HFFc6 (cell line): ENCODE measurements at places on chromosomes 4 and X.

DNA sequence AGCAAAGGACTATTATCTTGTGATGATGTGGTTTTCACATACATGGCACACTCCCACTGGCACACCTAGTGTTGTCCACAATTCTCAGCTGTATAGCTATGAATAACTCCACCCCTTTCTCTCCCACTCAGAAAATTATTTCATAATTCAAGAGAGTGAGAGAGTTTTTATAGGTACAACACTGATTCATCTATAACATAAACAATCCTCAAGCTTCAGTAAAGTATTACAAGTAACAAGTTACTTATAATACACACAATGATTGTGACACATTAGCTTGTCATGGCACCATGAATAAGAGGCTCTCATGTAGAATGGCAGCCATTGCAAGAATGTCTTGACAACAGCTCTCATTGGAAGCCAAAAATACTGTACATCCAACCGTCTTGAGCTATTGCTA, 43.9 kb downstream of the RAB40A start:
- peak; percentile 1 for DNase-seq

DNA sequence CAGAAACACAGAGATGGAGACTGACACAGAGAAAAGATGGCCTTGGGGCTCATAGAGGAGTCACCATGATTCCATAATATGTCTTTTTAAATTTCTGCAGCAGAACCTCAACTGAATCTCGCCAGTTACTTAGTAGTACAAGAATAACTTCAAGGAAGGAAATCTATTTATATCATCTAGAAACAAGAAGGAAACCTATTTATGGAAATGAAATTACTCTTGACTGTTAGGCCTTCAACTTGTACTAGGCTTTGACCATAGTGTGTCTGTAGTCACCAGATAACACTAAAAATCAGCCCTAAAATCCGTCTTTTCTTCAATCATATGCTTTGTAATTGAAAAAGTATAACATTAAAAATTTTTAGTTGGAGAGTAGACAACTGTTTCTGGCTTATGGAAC, 740.4 kb downstream of the TRIML1 start:
- no peak for DNase-seq

GRCh38 chr4:128564081-128564630, 245.3 kb upstream of the JADE1 start:
- DNase-seq = no peak

DNA sequence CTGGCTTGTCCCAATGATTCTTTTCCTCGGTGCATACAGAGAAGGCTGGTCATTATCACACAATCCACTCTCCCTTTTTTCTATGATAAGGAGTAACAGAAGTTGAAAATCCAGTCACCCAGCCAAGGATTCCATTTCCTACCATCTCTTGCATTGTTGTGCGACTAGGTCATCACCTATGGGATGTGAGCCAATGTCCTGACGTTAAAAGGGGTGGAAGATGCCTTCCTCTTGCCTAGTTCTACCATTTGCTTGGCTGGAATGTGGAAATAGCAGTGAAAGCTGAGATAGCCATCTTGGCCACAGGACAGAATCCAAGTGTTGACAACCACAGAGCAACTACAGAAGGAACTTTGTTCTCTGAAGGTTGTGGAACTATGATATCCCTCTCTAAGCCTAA, 132.2 kb upstream of the KIT start:
- peak; percentile 96 for DNase-seq

DNA sequence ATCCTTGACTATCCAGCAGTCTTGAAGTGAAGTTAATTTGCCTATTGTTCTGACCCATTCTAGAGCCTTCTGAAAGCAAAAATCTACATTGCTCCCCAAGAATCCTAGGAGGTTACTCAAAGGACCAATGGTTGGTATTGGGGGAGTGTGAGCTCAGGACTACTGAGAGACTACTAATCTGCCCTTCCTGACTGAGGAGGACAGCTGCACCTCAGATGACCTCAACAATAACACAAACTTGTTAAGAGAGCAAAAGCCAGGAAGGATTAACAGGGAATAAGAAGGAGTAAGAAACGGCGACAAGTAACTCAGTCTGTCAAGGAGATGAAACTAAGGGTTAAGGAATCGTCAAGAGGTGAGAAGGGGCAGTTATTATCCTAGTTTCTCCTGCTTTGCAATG, 43.4 kb downstream of the IDS start:
- no peak for DNase-seq

GRCh38 chr4:173500841-173501591, 29.0 kb downstream of the HAND2 start:
- DNase-seq = no peak

DNA sequence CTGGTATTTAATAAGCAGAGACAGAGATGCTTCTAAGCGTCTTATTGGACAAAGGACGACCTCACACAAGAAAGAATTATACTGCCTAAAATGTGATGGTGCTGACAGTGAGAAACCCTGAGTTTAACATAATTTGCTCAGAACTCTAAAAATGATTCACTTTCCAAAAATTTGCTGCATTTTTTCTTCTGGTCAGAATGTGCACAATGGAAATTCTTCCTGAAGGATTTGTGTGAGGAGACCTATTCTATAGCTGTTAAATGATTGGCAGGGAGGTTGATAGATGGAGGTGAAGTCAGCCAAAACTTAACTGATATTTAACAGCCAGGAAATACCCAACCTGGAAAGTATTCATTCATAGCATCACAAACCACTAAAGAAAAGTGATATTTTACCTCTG, 1.7 kb downstream of the MAGEC3 start:
- DNase-seq = peak; percentile 0

- DNase-seq = no peak
Measured at GRCh38 chr4:21656832-21657231, 291.7 kb downstream of the KCNIP4 start.

- peak; percentile 46 for DNase-seq
Measured at GRCh38 chr4:169249214-169249973, 21.4 kb downstream of the SH3RF1 start.

DNA sequence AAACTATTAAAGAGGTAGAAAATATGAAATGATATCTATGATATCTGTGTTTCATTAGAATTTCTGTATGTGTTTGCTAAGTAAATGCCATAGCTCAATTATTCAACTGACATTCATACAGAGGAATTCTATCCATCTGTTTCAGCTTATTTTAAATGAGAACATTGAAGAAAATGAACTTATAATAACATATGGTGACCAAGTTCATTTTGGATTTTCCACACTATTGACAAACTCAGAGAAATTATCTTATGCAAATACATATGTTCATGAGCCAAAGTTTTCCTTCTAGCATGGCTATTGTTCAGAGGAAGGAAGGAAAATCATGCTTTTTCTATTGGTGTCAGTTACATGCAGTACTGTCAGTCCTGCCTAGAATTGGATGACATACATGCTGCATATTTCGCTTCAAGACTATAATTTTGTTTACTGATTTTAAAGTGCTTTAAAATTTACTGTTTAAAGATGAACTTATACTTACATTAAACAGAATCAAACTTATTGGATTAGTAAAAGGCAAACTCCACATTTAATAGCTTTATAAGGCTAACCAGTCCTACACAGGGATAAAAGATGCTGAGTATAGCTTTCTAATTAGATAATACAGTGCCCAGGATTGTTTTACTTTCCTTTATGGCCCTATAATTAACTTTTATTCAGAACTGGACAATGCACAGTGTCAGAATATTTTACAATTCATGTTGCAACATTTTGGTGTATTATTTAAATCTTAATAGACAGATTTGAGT, 646.2 kb downstream of the TRAM1L1 start:
- no peak for DNase-seq

GRCh38 chrX:135484641-135485289, 35.7 kb upstream of the INTS6L start:
- DNase-seq = peak; percentile 48

DNA sequence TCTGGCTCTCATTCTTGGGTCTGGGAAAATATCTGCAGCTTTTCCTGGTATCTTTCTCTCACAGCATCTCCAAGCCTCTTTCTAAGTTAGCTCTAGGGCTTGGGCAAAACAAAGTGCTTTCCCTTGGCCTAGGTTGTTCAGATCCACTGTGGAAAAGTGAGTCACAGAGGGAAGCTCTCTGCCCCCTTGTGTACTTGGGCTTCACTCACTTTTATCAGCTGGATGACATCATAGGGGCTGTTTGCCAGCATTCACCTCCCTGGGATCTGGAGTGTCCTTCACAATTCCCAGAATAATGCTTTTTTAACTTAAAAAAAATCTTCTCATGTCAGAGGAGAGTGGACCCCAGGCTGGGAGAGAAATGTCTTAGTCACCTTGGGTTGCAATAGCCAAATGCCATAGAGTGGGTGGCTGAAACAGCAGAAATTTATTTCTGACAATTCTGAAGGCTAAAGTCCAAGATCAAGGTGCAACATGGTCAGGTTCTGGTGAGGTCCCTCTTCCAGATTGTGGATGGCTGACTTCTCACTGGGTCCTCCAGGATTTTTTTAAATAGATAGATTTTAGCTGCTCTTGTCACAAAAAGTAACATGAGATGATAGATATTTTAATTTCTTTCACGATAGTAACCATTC, 247.8 kb downstream of the SH2D1A start:
- no peak for DNase-seq

GRCh38 chr4:156764145-156764544, 207.5 kb downstream of the PDGFC start:
- DNase-seq = peak; percentile 44

DNA sequence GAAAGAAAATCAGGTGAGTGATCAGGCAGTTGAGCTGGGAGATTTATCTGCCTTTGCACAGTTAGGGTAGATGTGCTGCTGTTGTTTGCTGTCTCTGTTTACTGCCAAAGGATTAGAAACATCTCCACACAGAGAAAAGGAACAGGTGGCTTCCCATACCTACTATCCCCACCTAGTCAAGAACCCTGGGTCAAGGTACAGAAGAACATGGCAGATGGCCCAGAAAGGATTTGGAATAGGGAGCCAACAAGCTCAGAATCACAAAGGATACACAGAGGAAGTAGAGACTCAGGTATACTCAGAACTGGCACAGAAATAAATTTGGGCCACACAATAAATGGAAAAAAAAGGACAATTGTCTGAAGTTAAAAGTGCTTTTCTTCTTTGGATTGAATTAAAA, 64.3 kb downstream of the TIGD2 start:
- no peak for DNase-seq

- DNase-seq = peak; percentile 55
Measured at GRCh38 chr4:18593297-18594002, 571.9 kb upstream of the LCORL start.

DNA sequence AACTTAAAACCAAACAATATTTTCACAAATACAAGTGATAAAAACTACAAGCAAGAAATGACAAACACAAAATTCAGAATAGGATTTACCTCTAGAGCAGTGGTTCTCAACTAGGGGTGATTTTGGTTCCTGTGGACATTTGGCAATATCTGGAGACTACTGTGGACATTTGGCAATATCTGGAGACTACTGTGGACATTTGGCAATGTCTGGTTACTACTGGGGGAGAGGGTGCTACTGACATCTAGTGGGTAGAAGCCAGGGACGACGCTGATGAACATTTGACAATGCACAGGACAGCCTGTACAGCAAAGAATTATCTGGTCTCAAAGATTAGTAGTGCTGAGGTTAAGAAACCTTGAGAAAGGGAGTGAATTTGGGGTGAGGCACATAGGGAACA, 169.8 kb downstream of the CLCN4 start:
- no peak for DNase-seq

DNA sequence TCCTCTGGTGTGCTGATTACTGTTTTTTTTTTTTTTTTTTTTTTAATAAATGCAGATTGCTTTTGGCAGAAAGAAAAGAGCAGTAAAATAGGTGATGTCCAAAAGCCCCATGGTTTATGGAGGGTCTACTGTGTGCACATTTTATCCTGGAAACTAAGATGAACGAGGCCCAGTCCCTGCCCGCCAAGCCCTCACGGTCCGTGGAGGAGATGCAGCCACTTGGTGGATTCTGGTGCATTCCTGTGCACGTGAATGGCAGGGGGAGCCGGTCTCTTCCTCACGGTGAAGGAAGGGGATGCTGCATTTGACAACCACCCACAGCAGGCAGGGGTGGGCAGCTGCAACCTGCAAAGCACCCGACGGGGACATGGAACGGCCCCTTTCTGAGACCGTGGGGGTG, 100.2 kb upstream of the AFAP1 start:
- no peak for DNase-seq

DNA sequence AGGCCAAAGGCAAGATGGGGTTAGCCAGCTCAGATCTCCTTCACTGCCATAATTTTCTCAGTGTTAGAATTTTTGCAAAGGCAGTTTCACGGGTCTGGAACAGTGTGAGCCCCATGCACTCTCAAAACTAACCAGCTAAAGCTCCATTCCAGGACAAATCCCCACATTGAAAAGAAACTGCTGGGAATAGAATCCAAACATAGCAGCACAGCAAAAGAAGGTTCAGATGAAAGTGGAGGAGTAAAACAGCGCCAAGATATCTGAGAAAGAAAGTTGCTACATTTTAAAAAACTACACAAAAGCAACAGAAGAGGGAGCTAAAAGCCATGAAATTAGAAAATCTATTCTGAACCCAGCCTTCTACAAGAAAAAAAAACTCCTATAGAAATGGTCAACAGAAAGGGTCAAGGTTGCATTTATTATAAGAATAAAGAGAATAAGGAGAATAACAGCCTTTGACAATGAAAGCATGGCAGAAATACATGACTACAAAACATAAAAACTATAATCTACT, 39.6 kb upstream of the SLC7A3 start:
- peak; percentile 5 for DNase-seq

- DNase-seq = no peak
Measured at GRCh38 chrX:29231800-29232199, 644.6 kb downstream of the IL1RAPL1 start.
